ENCODE measurements at places on chromosomes 3 and 15.

DNA sequence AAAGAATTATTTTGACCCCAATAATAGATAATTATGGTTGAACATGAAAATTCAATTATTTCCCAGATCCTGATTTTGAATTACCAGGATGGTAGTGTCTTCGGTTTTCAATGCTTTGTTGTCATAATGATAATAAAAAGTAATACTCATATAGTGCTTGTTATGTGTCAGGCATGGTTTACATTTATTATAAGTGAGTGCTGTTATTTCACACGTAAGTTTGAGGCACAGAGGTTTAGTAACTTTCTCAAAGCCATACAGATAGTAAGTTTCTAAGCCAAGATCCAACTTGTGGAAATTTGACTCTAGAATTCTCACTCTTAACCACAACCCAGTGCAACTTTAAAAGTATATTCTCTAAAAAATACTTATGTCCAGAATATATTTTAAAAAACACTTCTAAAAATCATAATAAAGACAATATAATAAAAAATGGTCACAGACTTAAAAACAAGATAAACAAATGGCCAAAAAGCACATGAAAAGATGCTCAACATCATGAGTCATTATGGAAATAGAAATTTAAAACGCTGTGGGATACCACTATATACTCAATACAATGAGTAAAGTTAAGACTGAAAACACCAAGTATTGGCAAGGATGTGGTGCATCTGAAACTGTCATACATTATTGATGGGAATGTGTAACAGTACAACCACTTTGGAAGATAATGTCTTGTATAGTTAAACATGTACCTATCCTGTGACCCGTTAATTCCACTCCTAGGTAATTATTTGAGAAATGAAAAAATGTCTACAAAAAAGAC lies 45.2 kb downstream of the SPRED1 start:
- DNase-seq: no peak

GRCh38 chr3:105755121-105755886 lies 113.5 kb downstream of the CBLB start:
- no peak for DNase-seq

DNA sequence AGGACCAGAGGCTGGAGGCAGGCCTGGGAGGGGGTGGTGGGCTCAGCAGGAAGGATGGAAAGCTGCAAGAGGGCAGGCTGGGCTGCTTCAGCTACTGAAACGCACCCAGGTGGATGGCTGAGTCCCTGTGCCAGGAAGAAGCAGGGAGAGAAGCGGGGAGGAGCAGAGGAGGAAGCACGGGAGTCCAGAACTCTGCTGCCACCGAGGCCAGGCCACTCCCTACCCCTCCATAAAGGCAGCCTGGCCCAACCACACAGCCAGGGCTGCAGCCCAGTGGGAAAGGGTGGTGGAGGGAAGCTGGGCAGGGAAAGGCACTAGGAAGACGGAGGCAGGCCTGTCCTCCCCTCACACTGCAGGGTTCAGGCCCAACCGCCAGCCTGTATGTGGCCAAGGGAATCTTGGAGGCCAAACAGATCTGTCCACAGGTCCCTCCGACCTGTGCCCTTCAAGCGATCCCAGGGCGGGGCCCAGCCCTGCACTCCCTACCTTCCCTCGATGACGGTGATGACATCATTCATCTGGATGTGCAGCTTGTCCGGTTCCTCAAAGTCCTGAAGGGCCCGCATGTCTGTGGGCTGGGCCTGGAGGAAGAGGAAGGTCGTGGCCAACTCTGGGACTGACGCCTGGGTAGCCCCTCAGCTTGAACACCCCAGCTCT lies 30.5 kb downstream of the TNK2 start:
- no peak for DNase-seq

DNA sequence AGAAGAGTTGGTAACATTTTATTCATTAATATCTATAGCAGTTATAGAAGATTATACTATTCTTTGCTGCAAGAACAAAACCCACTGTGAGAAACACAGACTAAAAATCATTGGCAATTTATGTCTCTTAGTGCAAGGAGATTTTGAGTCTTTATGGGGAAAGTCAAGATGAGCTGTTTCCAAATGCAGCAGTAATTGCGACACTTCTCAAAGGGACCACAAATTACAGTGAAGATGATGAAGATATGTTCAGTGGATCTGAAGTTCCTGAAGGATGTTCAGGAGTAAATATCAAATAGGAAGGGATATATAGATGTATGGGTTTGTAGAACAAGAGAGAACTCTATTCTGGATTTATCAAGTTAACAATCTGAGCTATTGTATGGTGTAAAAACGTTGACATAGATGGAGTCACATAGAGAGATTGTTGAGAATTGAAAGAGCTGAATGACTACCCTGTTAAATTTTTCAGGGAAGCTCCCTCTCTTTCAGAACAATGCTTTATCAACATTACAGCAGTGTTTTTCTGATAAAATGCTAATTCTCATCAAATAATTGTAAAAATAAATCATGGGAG lies 71.8 kb downstream of the DTWD1 start:
- no peak for DNase-seq

DNA sequence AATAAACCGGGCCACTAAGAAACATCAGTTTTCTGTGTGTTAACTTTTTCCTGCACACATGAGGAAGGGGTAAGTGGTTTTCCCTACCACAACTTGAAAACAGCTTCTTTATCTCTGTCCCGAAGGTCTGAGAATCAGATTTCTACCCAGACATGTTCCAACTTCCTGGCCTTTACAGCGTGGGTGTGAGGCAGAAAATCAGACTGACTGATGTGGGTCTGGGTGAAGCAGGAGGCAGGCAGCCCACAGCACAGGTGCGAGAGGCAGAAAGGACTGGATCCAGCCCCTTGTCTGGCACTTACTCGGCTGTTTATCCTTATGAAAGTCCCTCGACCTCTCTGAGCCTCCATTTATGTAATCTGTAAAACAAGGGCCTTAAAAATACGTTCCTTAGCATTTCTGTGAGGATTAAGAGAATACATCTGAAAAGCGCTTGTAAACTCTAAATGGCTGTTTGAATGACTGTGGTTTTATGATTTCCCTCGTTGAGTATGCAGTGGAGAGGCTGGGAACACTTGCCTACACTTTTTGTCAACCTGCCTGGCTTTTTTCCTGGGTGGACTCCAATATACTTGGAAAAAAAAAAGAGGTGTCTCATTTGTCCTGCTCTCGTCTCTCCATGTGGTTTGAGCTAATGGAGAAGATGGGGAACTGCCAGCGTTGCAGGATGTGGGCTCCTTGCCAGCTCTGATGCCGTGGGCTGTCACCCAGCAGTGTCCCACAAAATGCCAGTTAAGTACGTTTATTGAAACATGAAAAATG lies 3.1 kb downstream of the AGBL1 start:
- DNase-seq: peak; percentile 29

Measured in activated CD8-positive, alpha-beta T cell treated with anti-CD3 and anti-CD28 coated beads for 36 hours (primary cell).